Stimulated activated CD4-positive, alpha-beta T cell treated with anti-CD3 and anti-CD28 coated beads, Interleukin-4, amount 100 ng/mL, for 48 hours (primary cell): ENCODE measurements at places on chromosomes 3 and 15.

GRCh38 chr3:24947103-24947502, 452.5 kb upstream of the THRB start:
- no peak for DNase-seq

- DNase-seq = no peak
Measured at GRCh38 chr3:24937228-24937627, 442.6 kb upstream of the THRB start.

DNA sequence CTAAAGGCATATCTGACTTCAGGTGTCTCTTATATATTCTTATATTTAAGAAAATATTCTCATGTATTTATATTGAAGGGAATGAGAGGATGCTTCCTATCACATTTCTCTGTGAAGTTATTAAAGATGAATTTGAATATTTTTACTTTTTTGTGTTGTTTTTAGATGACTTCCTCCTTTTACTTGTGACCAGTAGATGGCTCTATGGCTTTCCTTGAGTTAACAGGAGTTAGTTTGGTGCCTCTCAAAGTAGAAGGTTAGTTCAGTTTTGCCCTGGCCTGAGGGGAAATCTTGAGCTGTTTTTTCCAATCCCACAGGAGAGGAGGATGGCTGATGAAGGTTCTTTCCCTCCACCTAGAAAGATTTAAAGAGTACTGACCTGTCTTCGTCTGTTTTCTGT, 80.7 kb downstream of the SQOR start:
- DNase-seq = no peak

GRCh38 chr3:94525043-94525442, 462.2 kb downstream of the NSUN3 start:
- DNase-seq = no peak

DNA sequence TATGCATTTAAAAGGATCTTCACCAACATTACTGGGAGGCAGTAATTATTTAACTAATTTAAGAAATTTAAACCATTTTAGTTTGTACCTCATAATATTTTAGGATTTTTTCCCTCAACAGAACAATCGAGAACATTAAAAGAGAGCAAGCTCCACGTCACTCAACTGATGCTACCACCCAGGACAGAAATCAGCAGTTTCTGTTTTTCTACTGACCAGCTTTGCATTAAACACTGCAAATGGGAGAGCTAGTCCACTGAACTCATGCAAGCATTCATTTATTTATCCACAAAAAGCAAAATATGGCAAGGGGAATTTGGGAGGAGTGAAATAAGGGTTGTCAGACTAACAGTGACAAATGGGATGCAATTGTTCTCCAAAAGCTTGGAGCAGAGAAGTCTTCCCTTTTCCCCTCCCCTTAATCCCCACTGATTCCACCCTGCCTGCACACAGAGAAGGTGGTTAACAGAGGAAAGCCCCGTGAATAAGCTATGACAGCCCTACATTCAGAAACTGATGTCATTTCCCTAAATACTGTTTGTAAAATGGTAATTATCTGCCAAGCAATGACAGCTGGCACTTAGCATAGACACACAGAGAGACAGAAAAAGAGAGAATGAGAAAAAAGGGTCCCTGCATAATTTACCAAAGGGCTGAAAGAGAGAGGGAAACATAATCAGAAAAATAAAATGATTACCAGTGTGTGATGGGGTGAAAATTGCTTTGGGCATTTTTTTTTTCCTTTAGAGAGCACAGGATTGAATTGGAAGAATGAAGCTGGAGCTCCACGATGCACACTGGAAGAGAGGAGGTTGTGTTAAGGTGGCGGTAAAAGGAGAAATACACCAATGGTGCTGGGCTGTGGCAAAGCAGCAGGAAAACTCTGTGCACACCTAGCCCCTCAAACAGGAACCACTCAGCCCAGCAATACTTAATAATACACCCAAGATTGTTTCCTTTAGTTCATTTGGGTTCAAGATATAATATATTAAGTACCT, 777.4 kb downstream of the TUSC7 start:
- no peak for DNase-seq

GRCh38 chr3:182967218-182968204, 12.8 kb downstream of the DCUN1D1 start:
- DNase-seq = no peak

- DNase-seq = no peak
Measured at GRCh38 chr15:34275721-34276120, 50.9 kb downstream of the EMC4 start.

DNA sequence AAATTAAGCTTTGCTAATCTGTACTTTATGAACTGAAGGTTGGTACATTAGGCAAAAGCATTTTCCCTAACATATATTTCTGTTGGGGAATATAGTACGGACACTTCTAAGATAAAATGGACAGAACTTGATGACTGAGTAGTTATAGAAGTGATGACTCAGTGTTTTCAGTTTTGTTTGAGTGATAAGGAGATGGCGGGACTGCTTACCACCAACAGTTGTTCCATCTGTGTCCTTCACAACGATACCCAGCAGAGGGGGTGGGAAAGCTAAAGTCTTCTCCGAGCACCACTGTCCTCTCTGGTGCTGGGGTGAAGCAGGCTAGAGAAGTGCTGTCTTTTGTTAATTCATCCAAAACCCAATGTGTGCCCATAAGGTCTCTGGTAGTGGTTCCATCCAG, 195.8 kb downstream of the CD47 start:
- DNase-seq = no peak

GRCh38 chr3:171255236-171255806, 204.9 kb downstream of the TNIK start:
- DNase-seq = no peak

GRCh38 chr3:126106336-126107202, 22.6 kb upstream of the SLC41A3 start:
- no peak for DNase-seq

DNA sequence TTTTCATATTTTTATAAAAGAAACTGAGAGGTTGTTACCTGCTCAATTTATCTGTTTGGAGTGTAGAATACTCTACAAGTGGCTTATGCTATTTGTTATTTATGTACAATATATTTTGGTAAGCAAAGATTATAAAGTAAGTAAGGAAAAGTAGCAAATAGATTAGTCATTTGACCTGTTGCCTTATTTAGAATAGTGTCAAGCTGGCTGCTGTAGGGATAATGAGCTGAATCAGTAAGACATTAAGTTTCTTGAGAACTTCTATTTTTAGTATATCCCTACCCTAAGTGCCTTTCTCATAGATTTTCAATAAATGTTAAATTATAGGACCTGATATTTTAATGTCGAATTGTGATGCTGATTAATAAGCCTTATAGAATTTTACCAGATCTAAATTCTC, 37.2 kb downstream of the ECT2 start:
- DNase-seq = no peak

GRCh38 chr15:90130291-90130690, 28.0 kb upstream of the IDH2 start:
- DNase-seq = no peak

DNA sequence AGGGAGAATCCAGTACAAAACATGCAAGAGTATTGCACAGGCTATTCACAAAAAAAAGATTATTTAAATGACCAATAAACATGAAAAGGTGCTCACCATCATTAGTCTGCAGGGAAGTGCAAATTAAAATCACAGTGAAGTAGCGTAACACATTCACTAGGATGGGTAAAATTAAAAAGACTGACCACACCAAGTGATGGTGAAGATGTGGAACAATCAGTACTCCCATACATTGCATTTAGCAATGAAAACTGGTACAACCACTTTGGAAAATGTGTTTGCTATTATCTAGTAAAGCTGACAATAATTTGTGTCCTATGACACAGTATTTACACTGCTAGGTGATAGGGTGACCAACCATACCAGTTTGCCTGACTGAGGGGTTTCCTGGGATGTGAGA, 26.4 kb downstream of the MESP1 start:
- DNase-seq = no peak

DNA sequence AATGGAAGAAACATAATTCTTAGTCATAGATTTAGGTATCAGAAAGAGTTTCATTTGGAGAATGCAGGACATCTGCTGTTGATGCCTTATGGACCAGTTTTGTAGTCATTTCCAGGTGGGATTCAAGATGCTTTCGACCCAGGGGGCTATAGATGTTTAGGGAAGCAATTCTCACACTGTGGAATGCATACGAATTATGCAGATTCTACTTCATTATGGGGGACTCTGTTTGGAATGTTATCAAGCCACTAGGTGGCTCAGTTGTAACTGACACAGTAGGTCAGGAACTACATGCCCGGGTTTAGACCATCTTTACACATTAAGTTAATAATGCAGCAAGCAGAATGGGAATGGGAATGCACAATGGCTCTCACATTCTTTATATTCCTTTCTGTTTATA, 1359.8 kb downstream of the ZPLD1 start:
- DNase-seq = no peak

DNA sequence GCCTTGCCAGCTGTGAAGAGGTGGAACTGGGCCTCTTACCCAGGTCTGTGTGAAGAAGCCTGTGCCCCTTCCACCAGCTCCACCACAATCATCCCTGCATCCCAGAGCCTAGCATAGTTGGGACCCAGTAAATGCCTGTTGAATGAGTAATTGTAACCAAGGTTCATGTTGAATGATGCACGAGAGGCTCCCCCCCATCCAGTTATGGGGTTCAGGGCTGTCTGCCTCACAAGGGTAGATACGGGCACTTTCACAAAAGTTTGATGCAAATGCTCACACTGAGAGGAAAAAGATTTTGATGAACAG, 29.5 kb upstream of the TSEN2 start:
- DNase-seq = no peak

DNA sequence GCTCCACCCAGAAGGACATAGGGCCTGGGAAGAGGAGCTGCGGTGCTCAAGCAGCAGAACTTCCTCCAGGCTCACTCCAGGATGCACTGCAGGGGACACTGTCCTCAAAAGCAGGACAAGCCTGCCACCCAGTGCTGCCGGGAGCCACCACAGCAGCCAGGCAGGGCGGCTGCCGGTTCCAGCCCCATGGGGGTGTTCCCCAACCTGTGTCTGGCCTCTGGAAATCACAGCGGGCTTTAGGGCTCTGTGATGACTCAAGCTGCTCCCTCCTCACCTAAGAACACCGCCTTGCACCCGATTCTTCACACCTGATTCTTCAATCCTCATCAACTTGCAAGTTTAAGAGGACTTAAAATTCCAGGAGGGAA, 71.9 kb upstream of the SLC6A11 start:
- DNase-seq = no peak

GRCh38 chr15:62799037-62799436, 243.5 kb upstream of the TPM1 start:
- no peak for DNase-seq

- DNase-seq = no peak
Measured at GRCh38 chr15:22950256-22950990, 29.7 kb downstream of the CYFIP1 start.

DNA sequence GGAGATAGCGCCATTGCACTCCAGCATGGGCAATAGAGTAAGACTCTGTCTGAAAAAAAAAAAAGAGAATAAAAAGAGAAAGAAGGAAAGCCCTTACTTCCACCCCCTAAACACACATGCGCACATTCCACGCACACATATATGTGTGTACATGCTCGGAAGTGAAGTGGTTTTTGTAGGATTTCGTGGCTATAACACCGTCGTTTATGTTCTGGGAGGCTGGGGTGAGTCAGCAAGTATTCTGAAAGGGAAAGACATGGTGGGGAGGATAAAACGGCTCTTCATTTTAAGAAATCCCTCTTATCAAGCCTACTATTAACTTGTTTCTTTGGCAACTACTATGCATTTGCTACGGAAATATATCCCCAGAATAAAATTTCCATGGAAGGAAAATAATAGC, 422.8 kb upstream of the TBL1XR1 start:
- DNase-seq = no peak

DNA sequence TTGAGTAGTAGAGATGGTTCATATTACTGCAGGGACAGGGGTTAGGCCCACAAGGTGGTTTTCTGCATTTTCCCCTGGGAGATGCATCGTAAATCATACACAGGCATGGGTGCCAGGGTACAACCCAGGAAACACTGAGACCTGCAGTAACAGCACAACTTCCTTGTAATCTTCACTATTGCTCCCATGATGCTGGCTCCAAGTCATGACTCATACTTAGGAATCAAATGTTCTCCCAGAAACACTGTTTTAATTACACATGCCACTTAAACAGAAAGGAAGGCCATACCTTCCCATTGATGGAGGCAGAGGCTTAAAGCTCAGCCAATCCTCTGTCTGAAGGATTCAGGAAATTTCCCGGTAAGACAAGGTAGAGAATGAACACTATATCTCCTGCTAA, 106.5 kb downstream of the ERC2 start:
- DNase-seq = no peak

DNA sequence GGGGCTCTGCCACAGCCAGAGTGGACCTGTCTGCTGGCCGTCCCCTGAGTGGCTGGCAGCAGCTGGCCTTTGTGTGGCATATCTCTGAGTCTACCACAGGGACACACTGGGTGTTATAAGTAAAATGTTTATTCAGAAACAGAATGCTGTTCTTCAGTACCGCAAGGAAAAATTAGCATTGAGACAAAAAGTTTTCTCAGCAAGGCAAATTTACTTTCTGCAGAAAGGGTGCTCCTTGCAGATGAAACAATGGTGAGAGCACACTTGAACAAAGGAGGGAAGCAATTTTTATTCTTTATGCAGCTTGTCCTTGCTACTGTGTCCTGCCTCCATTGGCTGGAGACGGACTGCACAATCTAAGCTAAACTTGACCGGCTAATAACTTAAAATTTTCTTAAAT, 4.0 kb downstream of the TMEM89 start:
- no peak for DNase-seq

DNA sequence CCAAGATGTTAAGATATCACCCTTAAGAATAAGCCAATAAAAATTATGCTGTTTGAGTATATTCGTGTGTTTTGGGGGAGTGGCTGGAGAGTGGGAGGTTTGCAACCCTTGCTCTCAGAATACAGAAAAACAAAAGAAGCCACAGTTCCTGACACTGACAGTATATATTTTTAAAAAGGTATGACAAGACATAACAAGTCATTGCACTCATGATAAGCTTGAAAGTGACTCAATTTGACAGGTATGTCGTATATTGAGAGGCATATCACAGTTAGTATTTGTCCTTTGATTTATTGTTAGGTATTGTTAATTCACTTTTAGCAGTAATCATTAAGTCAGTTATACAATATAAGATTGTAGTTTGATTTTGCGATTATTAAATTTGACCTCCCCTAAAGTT, 73.1 kb upstream of the TSC22D2 start:
- no peak for DNase-seq

GRCh38 chr3:60696428-60697125, 554.7 kb downstream of the FHIT start:
- DNase-seq = no peak
